GM13977 (cell line): ENCODE measurements at places on chromosomes 12 and 14.

GRCh38 chr12:96986883-96987523, 79.9 kb downstream of the NEDD1 start:
- DNase-seq: peak; percentile 47

DNA sequence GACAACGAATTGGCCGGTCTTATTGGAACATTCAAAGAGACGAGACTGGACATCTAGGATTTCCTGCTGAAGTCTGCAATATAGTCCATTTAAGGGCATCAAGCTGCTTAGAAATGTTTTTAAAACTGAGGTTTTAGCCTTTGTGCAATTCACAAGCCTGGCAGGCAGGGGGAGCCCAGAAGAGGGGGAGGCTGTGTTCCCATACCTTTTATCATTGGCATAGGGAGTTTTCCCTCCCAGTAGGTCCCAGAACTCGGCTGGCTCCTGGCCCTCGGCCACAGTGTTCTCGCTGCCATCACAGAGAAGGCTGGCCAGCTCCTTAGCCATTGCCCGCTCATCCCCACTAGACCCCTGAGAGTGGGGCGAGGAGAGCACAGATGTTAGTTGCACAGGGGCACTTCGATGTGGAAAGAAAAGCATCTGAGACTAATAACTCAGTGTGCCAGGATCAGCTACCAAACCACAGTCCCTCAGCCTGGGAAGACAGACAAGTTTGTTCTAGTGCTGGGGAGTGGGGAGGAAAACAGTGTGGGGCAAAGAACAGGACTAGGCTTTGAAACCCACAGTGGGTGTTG, 15.1 kb downstream of the AVIL start:
- peak; percentile 41 for DNase-seq

GRCh38 chr14:64450255-64450654, 15.0 kb upstream of the AKAP5 start:
- DNase-seq: no peak

- DNase-seq: no peak
Measured at GRCh38 chr12:5520037-5520436, 88.1 kb downstream of the NTF3 start.

- no peak for DNase-seq
Measured at GRCh38 chr12:43841253-43841652, 5.4 kb downstream of the TMEM117 start.

GRCh38 chr14:38623661-38624060, 367.8 kb upstream of the CLEC14A start:
- DNase-seq: no peak

- no peak for DNase-seq
Measured at GRCh38 chr14:51424561-51425251, 184.7 kb downstream of the TMX1 start.

GRCh38 chr12:51386351-51386750, 4.9 kb downstream of the GALNT6 start:
- DNase-seq: no peak

DNA sequence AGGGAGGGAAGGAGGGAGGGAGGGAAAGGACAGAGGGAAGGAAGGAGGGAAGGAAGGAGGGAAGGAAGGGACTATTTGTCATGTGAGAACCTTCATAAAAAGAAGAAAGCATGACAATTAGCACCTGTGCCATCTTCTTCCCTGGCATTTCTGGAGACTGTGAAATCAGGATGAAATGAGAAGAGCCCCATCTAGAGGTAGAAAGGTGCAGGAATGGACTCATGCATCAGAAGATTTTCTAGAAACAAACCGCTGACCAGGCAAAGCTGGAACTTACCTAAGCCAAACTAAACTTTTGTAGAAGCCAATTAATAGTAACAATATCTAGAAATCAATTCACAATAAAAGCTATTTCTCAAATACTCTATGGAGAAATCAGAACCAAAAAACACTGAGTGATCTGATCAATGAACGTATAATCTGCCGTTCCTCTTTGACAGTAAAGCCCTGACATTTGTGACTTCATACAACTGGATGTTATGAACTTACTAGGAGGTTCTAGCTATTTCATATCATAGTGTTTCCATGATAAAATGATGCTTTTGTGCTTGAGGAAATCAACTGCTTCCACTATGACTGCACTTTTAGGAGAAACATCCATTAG, 24.4 kb upstream of the CRACR2A start:
- DNase-seq: peak; percentile 56

DNA sequence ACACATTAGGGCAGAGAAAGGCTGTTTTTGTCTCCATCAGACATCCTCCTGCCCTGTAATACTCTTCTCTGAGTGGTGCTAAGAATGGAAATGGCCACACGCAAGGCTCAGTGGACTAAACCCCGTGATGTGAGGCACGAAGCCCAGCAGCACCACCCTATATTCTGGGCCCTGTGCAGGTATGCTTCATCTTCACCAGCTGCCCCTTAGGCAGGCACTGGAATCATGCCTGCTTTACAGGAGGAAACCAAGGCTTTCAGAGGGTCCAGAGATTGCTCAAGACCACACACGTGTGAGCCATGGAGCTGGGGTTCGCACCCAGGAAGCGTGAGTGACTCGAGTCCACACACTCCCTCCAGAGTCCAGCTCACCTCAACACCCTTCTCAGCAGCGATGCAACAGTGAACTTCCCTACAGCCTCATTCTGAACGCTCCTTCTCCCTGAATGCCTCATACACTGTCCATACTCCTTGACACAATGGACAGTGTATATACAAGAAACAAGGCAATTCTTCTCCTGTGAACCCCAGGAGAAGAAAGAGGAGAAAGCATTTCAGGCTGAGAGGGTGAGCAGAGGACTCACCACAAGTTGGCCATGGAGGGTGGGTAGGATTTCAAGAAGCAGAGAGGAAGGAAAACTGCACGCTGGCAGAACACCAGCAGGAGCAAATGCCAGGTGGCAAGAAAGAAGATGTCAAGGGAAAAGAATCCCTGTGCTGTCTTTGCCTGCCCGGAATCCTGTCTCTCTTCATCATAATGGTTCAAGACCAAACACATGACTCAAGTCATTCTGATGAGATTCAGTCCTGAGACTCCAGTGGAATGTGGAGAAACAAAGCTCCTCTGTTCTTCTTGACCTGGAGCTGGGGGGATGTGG, 39.1 kb downstream of the NT5DC3 start:
- no peak for DNase-seq

- no peak for DNase-seq
Measured at GRCh38 chr12:10386857-10387256, 3.0 kb downstream of the KLRK1 start.

- no peak for DNase-seq
Measured at GRCh38 chr14:91320266-91320665, 75.8 kb upstream of the GPR68 start.

DNA sequence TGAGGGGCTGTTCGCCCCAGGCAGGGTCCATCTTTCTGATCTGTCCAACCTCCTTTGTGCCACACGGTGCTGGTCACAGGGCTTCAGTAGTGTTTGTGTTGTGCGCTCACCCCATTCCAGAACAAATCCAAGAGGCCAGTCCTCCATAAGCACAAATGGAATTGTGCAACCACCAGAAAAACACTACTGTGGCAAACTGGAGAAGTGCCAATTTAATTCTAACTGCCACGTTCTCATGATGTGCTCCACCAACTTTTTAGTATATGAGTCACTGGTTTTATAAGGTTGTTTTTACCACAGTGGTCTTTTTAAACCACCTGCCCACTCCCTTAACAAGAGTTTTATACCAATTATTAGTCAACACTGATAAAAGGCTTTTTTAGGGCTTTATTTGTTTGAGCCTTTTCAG, 380.2 kb downstream of the NAV3 start:
- DNase-seq: no peak

DNA sequence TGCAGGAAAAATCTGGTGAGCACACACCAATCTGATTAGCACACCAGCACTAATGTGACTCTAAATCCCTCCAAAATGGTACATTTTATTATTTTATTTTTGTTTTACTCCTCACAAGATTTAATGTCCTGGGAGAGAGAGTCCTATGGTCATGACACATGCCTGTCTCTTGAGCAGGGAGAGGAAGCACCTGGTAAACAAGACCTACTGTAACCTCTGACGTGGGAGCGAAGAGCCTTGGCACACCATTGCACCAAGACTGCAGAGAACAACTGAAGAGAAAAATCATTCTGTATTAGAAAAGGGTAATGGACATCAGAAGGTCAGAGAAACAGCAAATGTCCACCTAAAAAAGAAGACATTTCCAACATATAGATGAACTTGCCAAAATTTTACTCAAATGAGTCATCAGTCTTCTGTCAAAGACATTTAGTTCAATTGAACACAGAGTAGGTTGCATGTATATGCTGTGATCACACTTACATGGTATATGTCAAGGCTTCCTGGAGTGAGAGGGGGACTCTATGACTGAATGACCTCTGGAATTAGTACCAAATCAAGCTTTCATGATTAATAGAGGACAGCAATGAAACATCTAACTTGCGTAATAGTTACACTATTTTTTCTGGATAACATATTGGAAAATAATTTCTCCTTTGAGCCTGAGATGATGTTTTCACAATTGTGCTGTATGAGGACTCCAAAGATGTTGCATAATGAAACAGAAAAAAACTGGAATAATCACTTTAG, 186.9 kb upstream of the FLRT2 start:
- no peak for DNase-seq

DNA sequence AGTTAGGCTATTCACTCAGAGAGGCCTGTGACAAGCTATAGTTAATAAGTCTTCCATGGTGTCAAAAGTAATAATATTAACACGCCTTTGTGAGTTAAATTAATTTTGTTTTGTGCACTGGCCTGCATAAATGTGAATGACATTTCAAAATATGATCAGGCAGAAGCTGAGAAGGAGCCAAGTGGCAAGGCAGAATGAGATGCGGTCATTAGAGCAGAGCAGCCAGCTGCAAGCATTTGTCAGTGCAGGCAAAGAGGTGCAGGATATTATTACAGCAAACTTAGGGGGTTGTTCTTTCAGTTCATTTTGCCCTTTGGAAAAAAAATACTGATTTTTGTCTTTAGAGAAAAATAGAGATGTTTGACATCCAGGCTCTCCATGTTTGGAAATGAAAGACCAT, 364.5 kb downstream of the PAWR start:
- no peak for DNase-seq

GRCh38 chr14:26486922-26487321, 110.9 kb downstream of the NOVA1 start:
- no peak for DNase-seq

DNA sequence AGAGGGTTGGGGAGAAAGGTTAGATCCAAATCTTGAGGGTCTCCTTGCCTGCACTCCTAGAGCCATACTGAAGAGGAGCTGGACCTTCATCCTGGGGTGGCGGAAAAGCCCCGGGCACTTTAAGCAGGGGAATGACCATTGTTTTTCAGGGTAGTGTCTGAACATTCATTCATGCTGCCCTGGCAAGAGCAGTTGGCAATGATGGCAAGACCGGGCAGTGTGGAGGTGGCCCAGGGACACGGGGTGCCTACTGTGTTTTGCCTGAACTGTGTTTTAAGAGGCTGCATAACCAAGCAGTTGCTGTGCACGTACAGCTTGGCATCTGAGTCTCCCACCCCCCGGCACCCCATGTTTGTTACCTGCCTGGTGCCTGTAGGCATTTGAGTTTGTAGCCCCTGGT, 14.7 kb downstream of the TPCN1 start:
- no peak for DNase-seq

GRCh38 chr14:87799400-87799799, 193.6 kb downstream of the GALC start:
- DNase-seq: no peak
